Kidney (tissue), 22 donors: ENCODE measurements at places on chromosomes 2 and 18. TPM values are rescaled to one million over a fixed set of nuclear protein-coding genes. Genes with fewer than 3 reads are reported as not detected.

- no peak for DNase-seq
Measured at GRCh38 chr2:20539776-20540586, 93.1 kb downstream of the RHOB start.

DNA sequence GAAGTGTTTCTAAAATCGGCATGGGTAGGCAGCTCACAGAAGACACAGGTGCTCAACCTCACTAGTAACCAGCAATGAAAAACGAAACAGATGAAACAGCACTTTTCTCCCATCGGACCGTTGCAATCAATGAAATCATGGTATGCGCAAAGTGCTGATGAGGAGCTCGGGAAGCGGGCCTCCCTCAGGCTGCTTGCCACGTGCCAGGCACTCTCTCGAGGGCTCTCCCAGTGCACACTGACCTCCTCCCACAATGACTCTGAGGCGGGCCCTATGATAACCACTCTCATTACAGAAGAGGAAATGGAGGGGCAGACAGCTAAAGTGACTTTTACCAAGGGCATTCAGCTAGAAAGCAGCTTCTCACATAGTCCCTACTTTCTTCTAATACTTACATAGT is 3.8 kb upstream of the ANKRD23 start:
- no peak for DNase-seq

GRCh38 chr2:165328272-165328671 is 89.1 kb downstream of the SCN2A start:
- no peak for DNase-seq

DNA sequence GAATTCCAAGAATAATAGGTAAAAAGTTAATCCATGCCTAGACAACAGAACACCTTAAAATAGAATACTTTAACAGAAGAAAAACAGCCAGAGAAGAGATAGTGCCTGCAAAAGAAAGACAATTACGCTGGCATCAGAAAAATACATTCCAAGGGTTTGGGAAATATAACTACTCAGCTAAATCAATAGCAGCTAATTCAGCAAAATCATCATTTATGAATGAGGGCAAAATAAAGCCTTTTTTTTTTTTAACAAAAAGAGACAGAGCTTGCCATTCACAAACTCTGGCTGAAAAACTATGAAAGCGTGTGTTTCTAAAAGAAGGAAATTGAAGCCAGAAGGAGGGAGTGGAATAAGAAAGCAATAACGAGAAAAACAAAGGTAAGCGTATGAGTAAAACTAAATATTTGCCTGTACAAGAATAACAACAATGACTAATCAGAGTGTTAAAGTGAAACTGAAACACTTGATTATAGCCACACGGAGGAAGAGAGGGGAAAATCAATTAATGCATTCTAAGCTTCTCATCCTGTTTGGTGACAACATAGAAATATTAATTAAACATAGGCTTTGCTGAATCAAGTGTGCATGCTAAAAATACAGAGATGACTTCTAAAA is 90.2 kb downstream of the EHD3 start:
- DNase-seq: no peak

DNA sequence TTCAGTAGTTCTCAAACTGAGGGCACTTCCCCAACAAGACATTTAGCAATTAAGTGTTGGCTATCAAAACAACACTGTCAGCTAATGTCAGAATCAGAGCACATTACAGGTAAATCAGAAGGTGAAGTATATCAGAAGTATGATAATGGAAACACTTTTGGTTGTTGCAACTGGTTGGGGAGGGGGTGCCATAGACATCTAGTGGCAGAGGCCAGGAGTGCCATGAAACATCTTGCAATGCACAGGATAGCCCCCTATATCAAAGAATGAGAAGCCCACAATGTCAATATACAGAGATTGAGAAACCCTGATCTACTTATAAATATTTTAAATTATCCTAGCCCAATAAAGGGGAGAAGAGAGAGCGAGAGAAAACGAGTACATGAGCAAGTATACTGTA is 4.9 kb upstream of the XPO1 start:
- no peak for DNase-seq

- DNase-seq: no peak
Measured at GRCh38 chr2:6011921-6012320, 319.7 kb downstream of the SOX11 start.

DNA sequence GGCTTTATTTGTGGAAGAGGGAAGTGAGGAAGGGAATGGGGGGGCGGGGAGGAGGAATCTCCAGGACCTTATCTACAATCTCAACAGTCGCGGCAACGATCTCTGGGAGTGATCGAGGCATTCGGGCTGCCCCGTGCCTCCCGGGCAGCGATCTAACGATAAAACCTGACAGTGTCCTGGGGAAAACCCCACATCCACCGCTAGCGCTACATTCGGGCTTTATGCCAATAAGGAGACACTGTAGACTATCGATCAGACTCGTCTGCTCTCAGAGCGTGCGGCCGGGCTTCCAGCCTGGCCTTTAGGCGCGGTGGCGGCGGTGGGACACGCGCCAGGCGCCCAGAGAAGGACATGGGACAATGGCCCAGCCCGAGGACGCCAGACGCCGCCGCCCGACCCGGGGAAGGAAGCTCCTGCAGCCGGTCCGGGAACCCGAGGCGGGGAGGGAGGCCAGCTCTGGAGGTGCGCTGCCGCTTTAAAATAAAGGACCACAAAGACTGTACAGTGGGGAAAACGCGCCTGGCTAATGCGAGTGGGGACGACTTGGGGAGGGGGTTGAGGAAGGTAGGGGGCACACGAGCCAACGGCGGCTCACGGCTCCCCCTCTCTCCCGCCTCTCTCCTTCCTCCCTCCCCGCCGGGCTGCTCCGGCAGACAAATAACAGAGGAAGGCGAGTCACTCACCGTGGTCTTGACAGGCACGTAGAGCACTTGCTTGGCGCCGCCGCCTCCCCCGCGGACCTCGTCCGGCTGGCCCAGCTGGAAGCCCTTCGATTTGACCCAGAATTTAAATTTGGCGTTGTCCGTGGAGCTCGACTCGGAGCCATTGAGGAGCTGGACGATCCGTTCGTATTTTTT is 2.2 kb downstream of the NOL4 start:
- DNase-seq: peak; percentile 70

KCNE4 gene
- polyA plus RNA-seq: 4.0 TPM

DNA sequence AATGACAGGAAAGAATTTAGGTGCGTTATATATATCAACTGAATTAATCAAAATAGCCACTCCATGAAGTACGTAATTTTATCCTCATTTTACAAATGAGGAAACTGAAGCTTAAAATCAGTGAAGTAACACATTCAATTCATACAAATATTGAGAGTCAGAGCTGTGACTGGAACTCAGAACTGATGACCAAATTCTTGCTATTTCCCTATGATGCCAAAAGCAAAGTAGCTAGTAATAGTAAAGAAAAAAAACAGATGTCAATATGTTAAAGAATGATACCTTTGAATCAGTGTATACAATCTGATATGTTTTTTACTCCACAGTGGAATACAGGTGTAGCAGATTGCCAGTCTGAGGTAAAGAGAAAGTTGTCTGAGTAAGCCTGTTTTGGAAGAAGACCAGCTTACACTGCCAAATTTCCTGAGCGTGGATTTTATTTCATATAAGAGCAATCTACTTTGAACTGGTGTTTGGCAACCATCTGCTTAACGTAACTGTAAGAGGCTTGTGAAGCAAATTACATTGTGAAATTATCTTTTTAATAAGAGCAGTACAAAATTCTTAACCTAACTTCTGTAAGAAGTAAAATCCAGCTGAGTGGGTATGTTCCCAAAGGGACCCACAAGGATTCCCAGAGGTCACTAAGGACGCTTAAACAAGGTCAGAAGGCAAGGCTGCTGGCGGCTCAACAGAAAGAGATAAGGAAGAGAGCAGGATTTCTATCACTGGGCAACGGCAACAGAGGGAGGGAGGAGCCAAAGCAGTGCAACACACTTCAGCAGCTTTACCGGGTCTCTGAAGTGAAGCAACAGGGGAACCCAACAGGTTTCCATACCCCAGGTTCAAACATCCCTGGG is 85.6 kb downstream of the IKZF2 start:
- DNase-seq: peak; percentile 12

DNA sequence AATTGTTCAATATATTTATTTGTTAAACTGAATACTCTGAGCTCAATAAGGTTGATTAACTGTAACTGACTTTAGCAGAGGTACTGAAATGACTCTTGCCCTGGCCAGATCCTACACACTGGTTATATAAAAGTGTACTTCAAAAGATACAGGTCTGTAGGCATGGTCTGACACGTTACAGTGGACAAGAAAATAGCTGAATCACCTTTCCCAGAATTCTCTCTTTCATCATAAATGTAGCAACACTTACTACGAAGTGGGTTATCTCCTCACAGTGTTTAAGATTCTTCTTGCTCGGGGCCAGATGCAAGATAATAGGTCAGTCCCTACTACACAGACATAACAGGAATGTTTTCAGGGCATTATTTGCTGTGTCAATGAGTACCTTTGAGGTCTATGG is 107.0 kb upstream of the ZC3H15 start:
- DNase-seq: no peak

GRCh38 chr18:6730416-6731221 is 1.1 kb downstream of the ARHGAP28 start:
- no peak for DNase-seq

TBR1 gene
- polyA plus RNA-seq: not detected

DNA sequence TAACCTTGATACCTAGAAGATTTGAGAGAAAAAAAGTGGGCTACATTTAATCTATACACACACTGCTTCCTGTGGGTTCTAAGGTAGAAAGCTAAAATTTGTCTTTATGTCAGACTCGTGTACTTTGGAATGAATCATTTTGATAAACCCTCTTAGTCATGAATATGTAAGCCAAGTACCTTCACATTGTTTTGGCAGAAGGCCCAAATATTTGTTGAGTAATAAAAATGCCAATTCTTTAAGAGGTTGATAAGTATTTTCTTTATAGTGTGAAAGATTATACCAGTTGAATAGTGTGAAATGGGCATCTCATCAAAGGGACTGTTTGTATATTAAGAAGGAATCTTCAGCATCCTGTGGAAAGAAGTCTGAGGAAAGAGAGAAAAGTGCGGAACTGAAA is 1464.7 kb upstream of the ZEB2 start:
- no peak for DNase-seq

IL36A gene
- not detected for polyA plus RNA-seq

DNA sequence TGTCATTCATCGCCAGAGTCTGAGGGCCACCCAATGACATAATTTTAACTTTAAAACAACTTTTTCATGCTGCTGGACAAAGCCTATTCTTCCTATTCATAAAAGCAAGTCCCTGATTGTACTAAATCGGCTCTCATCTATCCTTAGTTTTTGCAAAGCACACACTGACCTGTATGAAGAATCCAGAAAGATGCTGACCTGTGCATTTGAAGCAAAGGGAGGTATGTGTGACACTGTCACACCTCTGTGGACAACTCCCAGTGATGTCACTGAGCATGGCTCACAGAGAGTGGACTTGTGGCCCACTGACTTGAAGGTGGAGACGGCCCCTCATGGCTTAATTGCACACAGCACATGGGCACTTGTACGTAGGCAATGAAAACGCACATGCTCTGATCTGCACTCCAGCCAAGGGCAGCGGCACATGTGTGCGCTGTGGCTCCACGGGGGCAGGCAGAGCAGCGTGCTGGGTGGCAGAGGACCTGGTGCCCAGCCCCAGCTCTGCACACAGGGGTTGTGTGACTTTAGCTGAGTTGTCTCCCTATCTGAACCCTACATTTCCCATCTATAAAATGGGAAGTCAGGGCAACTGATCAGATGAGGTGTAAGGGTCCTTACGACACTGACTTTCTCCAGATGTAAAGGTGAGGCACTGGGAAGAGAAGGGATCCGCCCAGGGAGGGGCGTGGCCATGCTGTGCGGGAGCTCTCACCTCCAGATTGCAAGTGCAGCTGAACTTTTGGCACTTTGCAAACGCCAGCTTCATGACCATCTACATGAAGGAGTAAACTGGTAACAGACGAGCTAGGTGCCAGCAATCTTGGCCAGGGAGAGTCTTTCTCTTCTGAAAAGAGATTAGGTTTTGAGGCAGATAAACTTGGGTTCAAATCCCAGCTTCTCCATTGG is 14.3 kb upstream of the ODC1 start:
- no peak for DNase-seq

DNA sequence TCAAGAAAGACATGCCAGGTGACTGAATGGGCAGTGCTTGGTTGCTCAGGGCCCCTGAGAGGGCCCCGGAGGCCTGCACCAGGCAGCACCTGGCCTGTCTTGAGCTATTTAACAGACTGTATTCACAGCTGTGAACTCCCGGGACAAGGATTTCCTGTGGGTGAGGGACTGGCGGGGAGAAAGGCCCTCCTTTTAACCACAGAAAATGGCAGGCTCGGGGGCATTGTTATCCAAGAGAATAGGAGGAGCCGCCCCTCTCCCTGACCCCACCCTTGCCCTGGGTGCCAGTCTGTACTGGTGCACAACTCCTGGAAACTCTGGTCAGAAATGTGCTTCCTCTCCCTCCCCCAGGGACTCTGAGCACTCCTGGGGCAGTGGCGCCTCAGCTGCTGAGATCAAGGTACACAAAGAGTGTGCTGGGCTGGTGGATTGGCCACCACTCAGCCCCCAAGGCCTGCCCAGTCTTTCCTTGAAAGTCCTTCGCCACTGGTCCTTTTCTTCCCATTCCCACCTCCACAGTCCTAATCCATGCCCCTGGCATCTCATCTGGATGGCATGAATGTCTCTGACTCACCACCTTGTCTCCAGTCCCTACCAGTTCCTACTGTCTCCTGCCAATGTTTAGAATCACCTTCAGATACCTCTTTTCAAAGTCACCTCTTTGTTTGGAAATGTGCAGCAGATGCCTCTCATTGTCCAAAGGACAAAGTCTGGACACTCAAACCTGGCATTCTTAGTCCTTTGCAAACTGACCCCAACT is 19.6 kb upstream of the EPAS1 start:
- DNase-seq: no peak

GRCh38 chr2:25992556-25992955 is 10.3 kb upstream of the KIF3C start:
- DNase-seq: no peak
